ENCODE measurements at places on chromosomes 16 and 17.

DNA sequence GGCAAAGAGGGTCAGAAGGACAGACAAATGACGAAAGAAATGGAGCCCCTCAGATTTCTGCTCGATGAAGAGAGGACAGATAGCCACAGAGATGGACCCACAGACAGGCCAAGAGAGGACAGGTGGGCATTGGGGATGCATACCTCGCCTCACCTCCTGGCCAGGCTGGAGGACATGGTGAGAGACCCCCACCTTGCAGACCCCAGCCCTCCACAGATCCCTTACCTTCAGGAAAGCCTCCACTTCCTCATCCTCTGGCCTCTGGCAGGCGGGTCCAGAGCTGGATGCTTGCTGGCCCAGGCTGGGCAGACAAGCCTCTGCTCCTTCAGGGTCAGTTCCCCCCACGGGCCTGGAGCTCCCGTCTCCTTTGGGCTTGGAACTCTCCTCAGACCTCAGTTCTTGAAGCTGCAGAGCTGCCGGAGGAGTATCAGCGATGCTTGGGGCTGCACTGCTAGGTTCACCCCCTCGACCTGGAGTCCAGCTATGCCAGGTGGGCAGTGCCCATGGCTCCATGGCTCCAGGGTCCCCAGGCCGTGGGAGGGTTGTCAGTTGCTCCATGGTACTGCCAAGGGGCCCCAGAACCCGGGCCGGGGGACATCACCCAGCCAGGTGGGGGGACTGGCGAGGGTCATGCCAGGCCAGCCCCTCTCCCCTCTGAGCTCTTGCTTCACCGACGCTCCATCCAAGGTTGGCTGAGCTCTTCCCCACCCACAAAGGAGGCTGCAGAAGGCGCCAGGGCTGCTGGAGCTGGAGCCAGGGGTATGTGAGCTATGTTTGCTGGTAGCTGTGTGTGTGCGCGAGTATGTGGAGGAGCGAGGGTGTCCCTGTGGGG, 1.0 kb downstream of the TSPOAP1 start:
- H3K4me3 ChIP-seq = peak overlapping the region; percentile 69
- H3K36me3 ChIP-seq = no peaks in the 10 kb centered on the region
- H3K27ac ChIP-seq = no peak overlapping the region
- no peak for DNase-seq

- H3K4me1 ChIP-seq = no peaks in the 10 kb centered on the region
- DNase-seq = no peak
- no peaks in the 10 kb centered on the region for H3K36me3 ChIP-seq
- no peak overlapping the region for H3K4me3 ChIP-seq
- no peaks in the 10 kb centered on the region for H3K27me3 ChIP-seq
- H3K27ac ChIP-seq = no peak overlapping the region
Observed at GRCh38 chr17:68843522-68843921, 111.7 kb downstream of the ABCA8 start.

DNA sequence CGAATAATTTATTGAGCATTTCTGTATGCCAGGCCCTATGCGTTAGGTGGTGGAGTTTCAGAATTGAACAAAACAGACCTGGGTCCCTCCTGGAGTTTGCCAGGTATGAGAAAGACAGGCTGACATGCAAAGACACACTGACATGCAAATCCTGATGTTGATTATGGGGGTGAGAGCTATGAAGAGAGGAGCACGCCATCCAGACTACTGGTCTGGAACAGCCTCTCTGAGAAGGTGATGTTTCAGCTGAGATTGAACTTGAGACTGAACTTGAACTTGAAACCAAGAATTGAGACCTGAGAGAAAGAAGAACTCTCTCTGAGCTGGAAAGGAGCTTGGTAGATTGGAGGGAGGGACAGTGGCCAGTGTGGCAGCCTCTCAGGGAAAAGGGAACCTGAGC, 14.2 kb upstream of the CACNG4 start:
- no peak for DNase-seq
- peaks cover 37% of the 10 kb centered on the region for H3K4me1 ChIP-seq
- peak overlapping the region; percentile 38 for H3K4me3 ChIP-seq
- H3K36me3 ChIP-seq = no peaks in the 10 kb centered on the region

GRCh38 chr17:32386844-32387243, 36.9 kb downstream of the ZNF207 start:
- H3K4me3 ChIP-seq = no peak overlapping the region
- H3K4me1 ChIP-seq = no peaks in the 10 kb centered on the region
- DNase-seq = no peak
- H3K27ac ChIP-seq = no peak overlapping the region

GRCh38 chr16:31678649-31679325, 151.1 kb downstream of the AHSP start:
- no peaks in the 10 kb centered on the region for H3K36me3 ChIP-seq
- no peaks in the 10 kb centered on the region for H3K4me1 ChIP-seq
- H3K4me3 ChIP-seq = no peak overlapping the region
- no peak for DNase-seq
- H3K27ac ChIP-seq = no peak overlapping the region

DNA sequence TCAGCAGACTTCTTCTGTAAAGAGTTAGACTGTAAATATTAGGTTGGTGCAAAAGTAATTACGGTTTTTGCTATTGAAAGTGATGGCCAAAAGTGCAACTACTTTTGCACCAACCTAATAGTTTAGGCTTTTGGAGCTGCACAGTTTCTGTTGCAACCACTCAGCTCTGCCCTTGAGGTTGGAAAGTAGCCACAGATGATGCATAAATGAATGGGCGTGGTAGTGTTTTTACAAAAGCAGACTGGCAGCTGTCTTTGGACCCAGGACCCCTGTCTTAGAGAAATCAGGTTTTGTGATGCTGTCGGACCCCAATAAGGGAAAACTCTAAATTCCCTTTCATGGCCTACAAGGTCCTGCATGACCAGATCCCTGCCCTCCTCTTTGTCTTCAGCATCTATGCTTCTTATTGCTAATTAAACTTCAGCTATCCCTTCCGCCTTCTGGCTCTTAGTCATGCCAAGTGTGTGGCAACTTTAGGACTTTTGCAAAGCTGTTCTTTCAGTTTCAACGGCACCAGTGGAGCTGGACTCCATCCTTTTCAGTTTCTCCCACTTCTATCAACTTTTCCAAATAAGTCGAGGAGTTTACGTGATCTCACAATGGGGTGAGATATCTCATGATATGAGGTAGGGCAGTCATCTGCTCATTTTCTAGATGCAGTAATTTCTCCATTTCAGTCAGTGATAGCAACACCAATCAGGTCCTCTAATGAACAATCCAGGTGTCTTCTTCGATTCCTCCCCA, 232.3 kb downstream of the XYLT1 start:
- no peak for DNase-seq
- no peak overlapping the region for H3K27ac ChIP-seq
- peaks cover 4% of the 10 kb centered on the region for H3K36me3 ChIP-seq
- no peaks in the 10 kb centered on the region for H3K4me1 ChIP-seq
- H3K27me3 ChIP-seq = peaks cover 4% of the 10 kb centered on the region

GRCh38 chr17:74775409-74776043, 619 bp downstream of the NAT9 start:
- peak overlapping the region; percentile 98 for H3K4me3 ChIP-seq
- peak overlapping the region; percentile 88 for H3K27ac ChIP-seq
- H3K27me3 ChIP-seq = no peaks in the 10 kb centered on the region
- H3K36me3 ChIP-seq = peaks cover 14% of the 10 kb centered on the region
- peaks cover 26% of the 10 kb centered on the region for H3K4me1 ChIP-seq

GRCh38 chr17:5784791-5785190, 200.5 kb upstream of the NLRP1 start:
- H3K4me1 ChIP-seq = peaks cover 29% of the 10 kb centered on the region
- DNase-seq = no peak
- H3K27ac ChIP-seq = no peak overlapping the region

DNA sequence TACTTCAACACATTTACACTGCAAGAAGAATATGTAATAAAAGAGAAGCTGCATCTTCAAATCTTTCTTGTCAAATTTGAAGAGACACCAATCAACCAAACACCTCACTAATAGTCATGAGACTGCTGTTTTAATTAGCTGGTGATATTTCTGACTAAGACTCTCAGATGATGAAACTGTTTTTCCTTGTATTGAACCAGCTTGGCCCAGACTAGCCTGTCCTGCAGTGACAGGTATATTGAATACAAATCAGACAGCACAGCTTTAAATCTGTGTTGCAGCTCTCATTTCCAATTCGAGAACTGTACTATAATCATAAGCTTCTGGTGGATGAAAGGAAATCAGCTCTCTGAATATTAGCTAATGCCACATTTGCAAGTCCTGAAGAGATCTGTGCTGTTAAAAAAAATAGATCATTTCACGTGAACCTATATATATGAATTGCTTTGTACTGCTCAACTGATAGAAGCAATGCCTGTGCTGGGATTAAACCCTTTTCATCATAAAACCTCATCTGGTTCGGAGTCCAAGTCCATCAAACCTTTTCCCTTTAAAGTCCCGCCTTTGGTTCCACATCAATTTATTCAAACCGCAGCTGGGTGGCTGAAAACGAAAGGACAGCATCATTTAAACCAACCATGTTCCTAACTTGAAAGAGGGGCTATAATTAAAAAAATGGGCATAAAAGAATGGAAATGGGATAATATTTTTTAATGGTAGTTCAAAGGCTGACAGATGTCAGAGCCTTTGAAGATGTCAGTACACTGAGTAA, 306.2 kb downstream of the CEP112 start:
- DNase-seq = no peak
- no peaks in the 10 kb centered on the region for H3K27me3 ChIP-seq
- H3K4me3 ChIP-seq = no peak overlapping the region
- no peaks in the 10 kb centered on the region for H3K36me3 ChIP-seq
- peaks cover 16% of the 10 kb centered on the region for H3K4me1 ChIP-seq

DNA sequence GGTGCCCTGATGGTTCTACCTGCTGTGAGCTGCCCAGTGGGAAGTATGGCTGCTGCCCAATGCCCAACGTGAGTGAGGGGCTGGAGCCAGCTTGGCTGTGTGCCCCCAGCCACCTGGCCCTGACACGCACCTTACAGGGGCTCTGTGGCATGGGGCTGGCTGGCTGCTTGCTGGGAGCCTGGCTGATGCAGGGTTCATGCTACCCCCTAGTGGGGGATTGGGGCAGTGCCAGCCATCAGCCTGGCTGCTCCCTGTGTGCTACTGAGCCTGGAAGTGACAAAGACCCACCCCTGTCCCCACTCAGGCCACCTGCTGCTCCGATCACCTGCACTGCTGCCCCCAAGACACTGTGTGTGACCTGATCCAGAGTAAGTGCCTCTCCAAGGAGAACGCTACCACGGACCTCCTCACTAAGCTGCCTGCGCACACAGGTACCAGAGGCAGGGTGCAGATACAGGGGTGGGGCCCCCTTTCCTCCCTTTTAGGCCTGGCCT, 5.7 kb downstream of the GRN start:
- peaks cover 8% of the 10 kb centered on the region for H3K4me1 ChIP-seq
- no peaks in the 10 kb centered on the region for H3K27me3 ChIP-seq

DNA sequence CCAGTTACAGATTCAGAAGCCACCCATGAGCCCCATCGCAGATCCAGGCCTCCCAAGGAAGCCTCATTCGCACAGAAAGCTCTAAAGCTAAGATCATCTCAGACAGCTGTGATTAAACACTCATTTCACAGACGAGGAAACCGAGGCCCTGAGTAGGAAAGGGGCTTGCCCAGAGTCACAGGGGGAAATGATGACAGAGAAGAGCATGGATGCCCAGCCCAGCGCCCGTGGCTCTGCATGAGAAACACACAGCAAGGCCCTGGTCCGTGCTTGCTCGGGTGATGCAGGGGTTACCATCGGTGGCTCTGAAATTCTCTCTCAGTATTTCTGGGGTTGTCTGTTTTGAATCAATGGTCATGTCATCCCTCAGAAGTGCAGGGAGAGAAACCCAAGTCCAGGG, 109.6 kb downstream of the C16orf78 start:
- peaks cover 18% of the 10 kb centered on the region for H3K27me3 ChIP-seq
- H3K36me3 ChIP-seq = no peaks in the 10 kb centered on the region
- H3K27ac ChIP-seq = no peak overlapping the region
- DNase-seq = no peak
- H3K4me3 ChIP-seq = no peak overlapping the region
- H3K4me1 ChIP-seq = no peaks in the 10 kb centered on the region

GRCh38 chr16:30077656-30078055, 1.9 kb downstream of the PPP4C start:
- no peak for DNase-seq
- H3K4me3 ChIP-seq = peak overlapping the region; percentile 97
- H3K27ac ChIP-seq = peak overlapping the region; percentile 96
- H3K27me3 ChIP-seq = no peaks in the 10 kb centered on the region
- H3K4me1 ChIP-seq = peaks cover 24% of the 10 kb centered on the region
- H3K36me3 ChIP-seq = peaks cover 15% of the 10 kb centered on the region

All from type B pancreatic cell (in vitro differentiated cells).